ENCODE measurements at places on chromosomes 12 and 14.

DNA sequence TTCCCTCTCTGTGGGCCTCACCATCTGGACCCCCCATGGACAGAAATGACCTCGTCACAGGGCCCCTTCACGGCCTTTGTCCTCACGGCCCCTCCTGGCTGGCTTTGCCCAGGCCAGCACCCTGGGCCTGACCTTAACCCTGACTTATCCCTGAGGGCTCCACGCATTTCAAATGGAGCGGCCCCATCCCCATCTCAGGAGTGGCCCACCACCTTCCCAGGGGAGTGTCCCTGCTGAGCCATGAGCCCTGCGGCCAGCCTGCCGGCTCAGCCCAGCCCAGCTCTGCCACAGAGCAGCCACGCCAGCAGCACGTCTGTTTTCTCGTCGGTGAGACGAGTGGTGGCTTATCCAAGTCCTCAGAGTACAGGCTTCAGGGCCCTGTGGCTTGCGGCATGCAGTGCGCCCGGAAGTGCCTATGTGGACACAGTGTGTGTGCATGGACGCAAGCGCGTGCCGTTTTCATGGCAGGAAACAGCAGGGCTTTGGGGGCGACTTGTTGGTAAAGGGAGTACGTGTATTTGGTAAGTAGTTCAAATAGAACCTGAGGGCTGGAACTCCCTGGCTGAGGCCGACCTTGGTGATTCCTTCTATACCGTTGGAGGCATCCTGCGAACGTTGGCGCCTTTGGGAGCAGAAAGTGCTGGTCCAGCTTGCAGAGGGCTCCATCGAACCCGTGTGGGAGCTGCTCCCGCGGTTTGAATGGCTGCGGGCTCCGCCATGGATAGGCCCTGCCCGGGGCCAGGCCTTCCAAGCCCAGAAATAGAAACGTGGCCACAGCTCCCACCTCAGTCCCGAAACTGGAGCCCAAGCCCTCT is 52.1 kb downstream of the LRCOL1 start:
- DNase-seq = no peak

GRCh38 chr12:67154901-67155300 is 114.3 kb upstream of the CAND1 start:
- no peak for DNase-seq

DNA sequence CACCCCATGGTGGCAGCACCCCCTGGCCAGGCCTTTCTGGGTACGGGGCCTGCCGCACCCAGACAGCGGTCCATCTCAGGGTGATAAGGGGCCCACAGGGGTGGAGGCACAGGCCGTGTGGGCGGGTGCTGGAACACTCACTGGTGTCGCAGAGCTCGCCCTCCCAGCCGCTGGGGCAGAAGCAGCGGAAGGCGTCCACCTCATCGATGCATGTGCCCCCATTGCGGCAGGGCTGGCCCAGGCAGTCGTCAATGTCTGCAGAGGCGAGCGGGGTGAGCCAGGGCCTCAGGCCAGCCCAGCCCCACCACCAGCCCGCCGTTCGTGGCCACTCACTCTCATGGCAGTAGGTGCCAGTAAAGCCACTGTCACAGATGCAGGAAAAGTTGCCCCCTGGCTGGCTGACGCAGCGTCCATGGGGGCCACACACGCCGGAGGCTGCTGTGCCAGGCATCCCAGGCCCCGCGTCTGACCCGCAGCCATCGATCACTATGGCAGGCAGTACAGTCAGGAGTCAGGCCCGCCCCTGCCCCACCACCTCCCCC is 19.9 kb downstream of the JAG2 start:
- DNase-seq = no peak

DNA sequence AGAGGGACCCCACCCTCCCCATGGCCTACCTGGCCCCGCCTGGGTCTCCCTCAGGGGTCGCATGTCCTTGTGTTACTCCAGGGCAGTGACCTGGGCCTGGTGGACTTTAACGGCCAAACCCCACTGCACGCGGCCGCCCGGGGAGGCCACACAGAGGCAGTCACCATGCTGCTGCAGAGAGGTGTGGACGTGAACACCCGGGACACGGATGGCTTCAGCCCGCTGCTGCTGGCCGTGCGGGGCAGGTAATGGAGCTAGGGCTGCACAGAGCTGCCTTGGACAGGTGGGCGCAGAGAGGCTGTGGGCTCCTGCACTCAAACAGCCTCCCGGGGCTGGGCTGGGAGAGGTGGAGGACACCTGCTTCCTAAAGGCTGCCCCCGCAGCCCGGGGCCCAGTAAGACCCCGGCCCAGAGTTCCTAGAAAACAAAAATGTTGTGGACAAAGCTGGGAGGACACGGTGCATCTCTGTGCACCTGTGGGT is 21.6 kb downstream of the ASPG start:
- DNase-seq = no peak

- DNase-seq = no peak
Measured at GRCh38 chr14:105432657-105433056, 13.0 kb downstream of the MTA1 start.

DNA sequence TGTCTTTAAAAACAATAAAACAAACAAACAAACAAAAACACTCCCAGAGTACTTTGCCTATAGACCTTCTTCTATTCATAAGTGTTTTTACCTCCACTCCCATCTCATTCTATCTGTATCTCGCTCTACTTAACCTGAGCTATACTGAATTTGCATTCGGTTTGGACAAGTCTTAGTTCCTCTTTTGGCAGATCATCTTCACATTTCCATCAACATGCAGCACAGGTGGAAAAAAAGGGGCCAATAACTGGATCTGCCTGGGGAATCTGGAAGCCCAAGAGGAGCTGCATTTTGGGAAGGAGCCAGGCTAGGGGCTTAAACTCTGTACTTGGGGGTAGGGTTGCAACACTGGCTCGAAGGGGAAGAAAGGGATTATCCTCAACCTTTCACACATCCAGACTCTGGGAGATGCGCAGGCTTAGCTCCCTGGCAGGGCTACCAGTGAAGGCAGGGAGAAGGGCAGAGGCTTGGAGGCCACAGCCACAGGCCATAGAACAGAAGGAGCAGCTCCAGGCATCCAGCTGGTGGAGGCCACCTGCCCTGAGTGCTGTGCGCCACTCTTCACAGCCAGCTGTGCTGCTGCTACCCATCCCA is 4.1 kb downstream of the NINJ2 start:
- DNase-seq = no peak

GRCh38 chr12:101743242-101743641 is 4.0 kb upstream of the SYCP3 start:
- no peak for DNase-seq

DNA sequence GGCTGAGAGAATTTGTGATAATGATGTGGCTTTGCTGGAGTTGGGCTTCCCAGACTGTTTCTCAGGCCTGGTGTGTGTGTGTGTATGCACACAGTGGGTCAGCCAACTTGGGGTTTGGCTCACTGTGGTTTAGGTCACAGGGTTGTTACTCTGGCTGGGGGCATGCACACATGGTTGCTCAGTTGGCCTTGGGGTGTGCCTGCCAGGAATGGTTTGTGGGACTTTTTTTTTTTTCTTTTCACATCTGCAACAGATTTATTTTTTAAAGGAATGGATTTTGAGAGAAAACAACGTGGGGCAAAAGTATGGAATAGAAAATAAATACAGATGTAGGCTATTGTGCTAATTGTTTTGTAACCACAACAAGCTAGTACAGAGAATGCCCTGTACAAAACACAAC is 25.0 kb upstream of the GTF2A1 start:
- no peak for DNase-seq

All from muscle of arm (tissue), 14 donors.